Left renal pelvis (tissue), 4 donors: ENCODE measurements at places on chromosomes 3 and 15. TPM values are rescaled to one million over a fixed set of nuclear protein-coding genes. Genes with fewer than 3 reads are reported as not detected.

GRCh38 chr3:108011616-108012015, 79.2 kb downstream of the CD47 start:
- DNase-seq: no peak

The CYP1A2 gene
- polyA plus RNA-seq: 0.20 TPM

The ARPIN gene
- 30.5 TPM for polyA plus RNA-seq

The ACKR4 gene
- 2.5 TPM for polyA plus RNA-seq

The MUC13 gene
- not detected for polyA plus RNA-seq
